ENCODE measurements at places on chromosomes 2 and 18. TPM values are rescaled to one million over a fixed set of nuclear protein-coding genes. Genes with fewer than 3 reads are reported as not detected.

GRCh38 chr2:204849892-204850291 is 304.6 kb downstream of the PARD3B start:
- no peaks in the 10 kb centered on the region for H3K27me3 ChIP-seq
- no peak overlapping the region for H3K27ac ChIP-seq
- peak; percentile 74 for DNase-seq
- no peaks in the 10 kb centered on the region for H3K36me3 ChIP-seq
- peaks cover 8% of the 10 kb centered on the region for H3K4me1 ChIP-seq

DNA sequence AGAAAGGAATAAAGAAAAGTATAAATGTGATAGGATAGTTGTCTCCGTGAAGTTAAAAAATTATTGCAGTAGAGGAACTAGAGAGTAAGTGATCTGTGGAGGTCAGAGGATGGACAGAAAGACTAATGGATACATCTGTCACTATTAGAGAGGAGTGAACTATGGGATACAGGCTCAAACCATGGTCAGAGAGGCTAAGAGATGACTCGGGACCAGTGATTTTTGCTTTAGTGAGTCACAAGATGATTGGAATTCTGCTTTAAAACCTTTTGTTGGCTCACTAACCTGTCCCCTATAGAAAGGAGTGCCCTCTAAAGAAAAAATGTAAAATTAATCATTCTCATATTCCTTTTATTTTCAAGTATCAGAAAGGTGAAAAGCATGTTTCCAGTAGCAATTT is 30.3 kb downstream of the ALMS1 start:
- DNase-seq = peak; percentile 4
- H3K27me3 ChIP-seq = no peaks in the 10 kb centered on the region
- H3K36me3 ChIP-seq = no peaks in the 10 kb centered on the region

DNA sequence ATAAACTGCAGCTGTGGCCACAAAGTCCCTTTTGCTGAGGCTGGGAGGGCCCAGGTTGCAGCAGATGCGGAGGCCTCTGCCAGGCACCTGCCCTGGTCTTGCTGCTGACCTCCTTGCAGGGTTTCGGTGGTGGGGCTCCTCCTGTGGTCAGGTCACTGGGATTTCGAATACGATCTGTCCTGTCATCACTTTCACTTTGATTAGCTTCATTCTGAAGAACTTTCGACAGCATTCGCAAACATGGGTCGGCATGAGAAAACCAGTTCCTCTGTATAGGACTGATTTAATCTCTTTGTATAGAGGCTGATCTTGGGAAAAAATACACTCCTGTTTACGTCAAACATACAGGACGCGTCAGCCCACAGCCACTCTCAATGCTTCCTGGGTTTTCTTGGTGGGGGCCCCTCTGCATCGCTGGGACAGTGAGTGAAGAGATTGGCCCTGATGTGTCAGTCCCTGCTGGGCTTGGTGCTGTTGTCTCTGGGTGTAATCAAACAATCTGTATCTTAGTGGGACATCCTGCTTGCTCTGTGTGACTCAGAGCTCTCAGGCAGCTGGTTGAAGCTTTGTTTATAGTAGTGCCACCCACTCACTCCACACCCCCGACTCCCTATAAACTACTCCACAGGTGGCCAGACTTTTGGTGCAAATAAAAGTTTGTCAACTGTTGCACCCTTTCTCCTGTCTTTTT is 209.4 kb upstream of the CXCR4 start:
- H3K27ac ChIP-seq = peak overlapping the region; percentile 36
- peaks cover 6% of the 10 kb centered on the region for H3K4me1 ChIP-seq
- DNase-seq = peak; percentile 62
- no peak overlapping the region for H3K4me3 ChIP-seq

GRCh38 chr18:76354348-76354747 is 140.7 kb downstream of the ZNF516 start:
- H3K36me3 ChIP-seq = no peaks in the 10 kb centered on the region
- H3K27me3 ChIP-seq = peaks cover 40% of the 10 kb centered on the region
- DNase-seq = peak; percentile 32

DNA sequence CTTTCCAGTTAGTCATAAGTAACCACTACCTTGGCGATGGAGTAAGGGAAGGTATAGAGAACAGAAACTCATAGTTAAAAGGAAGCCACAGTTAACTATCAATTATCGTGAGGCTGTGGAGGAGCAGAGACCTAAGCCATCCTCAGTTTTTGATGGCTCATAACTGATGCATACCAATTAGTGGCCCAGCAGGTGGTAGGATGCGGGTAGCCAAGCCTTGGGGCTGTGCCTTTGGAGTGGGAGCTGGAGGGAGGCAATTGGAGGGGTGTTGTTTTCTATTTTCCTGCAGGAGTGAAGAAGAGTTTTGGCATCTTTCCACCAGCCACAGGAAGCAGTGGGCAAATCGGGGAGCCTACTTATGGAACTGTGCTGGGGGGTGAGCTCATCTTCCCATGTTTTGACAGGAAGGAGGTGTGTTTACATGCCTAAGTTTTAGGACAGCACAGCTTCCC is 194.8 kb downstream of the TPGS2 start:
- no peaks in the 10 kb centered on the region for H3K4me1 ChIP-seq
- DNase-seq = no peak
- H3K27me3 ChIP-seq = no peaks in the 10 kb centered on the region
- H3K4me3 ChIP-seq = no peak overlapping the region

DNA sequence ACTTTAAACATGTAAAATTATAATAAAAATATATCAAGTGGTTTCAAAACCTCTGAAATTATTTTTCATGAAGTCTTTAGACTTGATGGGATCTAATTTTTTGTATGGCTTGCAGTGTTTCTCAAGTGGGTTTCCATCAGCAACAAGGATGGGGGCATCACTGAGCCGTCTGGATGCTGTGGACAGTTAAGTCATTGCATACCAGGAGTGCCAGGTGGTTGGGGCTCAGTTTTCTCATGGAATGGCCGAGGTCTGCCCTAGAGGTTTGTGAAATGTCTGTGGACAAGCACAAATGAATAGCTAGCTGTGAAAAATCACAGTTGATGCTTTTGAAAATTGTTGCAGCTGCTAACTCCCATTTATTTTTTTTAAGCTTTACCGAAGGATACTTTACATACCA is 1.7 kb downstream of the PRELID3A start:
- DNase-seq = no peak
- H3K27ac ChIP-seq = no peak overlapping the region
- H3K4me3 ChIP-seq = no peak overlapping the region
- H3K27me3 ChIP-seq = 0 out of 2 replicates have a peak, but pooled peaks cover 4% of the 10 kb centered on the region
- peaks cover 9% of the 10 kb centered on the region for H3K4me1 ChIP-seq

GRCh38 chr2:73494031-73494430 is 108.4 kb downstream of the ALMS1 start:
- H3K27me3 ChIP-seq = no peaks in the 10 kb centered on the region
- H3K27ac ChIP-seq = no peak overlapping the region
- peak; percentile 34 for DNase-seq
- H3K4me1 ChIP-seq = no peaks in the 10 kb centered on the region

DNA sequence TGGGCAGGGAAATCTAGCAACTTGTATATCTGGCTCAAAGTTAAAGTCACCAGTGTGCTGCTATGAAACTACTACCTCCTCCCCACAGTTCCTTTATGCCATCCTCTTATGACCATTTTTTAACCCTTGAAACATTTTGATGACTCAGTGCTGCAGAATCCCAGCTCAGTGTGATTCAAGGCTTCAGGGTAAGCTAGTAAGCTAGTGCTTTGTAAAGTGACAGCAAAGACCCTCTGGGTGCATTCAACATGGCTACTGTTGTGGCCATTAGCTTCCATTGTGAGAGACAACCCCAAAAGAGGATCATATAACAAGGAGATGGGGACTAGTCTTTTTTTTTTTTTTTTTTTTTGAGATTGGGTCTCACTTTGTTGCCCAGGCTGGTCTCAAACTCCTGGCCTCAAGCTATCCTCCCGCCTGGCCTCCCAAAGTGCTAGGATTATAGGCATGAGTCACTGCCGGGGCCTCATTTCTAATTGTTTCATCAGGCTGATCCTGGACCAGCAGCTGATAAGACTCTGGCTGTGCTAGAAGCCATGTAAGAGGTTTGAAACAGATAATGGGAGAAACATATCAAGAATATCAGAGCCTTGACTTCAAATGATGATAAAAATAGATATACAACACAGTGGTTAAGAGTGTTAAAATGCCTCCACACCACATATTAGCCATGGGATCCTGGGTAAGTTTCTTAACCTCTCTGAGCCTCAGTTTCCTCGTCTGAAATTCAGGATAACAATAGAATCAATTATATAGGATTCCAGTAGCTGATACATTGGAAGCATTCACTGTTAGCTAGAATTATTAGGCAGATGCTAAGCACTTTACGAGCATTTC is 65.7 kb upstream of the RTN4 start:
- H3K27me3 ChIP-seq = no peaks in the 10 kb centered on the region
- peak; percentile 85 for DNase-seq
- no peak overlapping the region for H3K4me3 ChIP-seq
- no peaks in the 10 kb centered on the region for H3K36me3 ChIP-seq

SERPINB4 gene
- total RNA-seq = 0.40 TPM

DUSP2 gene
- total RNA-seq = 16.7 TPM

Data from PC-3 (cell line).